ENCODE measurements at places on chromosomes 5 and 9. TPM values are rescaled to one million over a fixed set of nuclear protein-coding genes. Genes with fewer than 3 reads are reported as not detected.

Gene TRIM36
- total RNA-seq = 9.7 TPM

GRCh38 chr9:4495537-4495936 lies 5.3 kb downstream of the SLC1A1 start:
- no peak for ATAC-seq

Gene TLX3
- total RNA-seq = not detected

GRCh38 chr9:16921855-16922254 lies 51.4 kb upstream of the BNC2 start:
- ATAC-seq = no peak

GRCh38 chr5:113020461-113021273 lies 44.1 kb downstream of the DCP2 start:
- ATAC-seq = no peak

DNA sequence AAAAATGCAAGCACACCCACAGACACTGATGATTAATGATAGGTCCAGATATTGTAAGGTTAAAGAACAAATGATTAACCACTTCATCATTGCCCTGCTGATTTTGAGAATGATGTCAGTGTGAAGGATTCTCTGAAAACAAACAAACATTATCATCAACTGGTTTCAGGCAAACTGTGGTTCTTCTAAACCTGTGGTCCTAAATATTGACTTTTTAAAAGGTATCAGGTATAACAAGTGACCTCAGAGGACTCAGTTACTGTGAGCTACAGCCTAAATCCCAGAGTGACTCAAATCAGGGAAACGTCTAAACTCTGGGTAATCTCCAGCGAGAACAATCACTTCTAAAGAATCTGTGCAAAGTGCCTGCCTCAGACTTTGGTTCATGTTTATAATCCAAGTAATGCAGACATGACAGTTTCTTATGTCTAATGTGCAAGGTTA lies 172.3 kb upstream of the CDH6 start:
- no peak for ATAC-seq

DNA sequence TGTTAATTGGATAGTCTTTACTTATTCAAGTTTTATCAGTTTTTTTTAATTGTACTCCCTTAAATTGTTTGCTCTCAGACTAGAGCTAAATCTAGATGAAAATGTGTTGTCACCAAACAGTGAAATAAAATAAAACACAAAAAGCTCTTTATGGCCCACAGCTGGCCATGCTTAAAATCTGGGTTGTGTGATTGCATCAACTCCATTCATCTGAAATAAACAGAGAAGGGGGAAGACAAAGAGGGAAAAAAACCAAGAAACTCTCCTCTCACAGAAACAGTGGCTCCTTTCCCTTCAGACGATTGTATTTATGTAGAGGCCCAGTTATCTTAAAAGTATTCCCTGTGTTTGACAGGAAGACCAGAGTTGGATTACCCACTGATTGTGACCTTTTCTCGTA lies 422.4 kb downstream of the IRX1 start:
- ATAC-seq = no peak

Gene RAD50
- total RNA-seq = 35.5 TPM

Gene DCTN4
- 78.6 TPM for total RNA-seq

- ATAC-seq = no peak
Observed at GRCh38 chr9:123269281-123269680, 895 bp upstream of the STRBP start.

Gene ANKRD20A1
- 0.17 TPM for total RNA-seq
